Lower lobe of right lung (tissue), 2 donors: ENCODE measurements at places on chromosomes 7 and 10. TPM values are rescaled to one million over a fixed set of nuclear protein-coding genes. Genes with fewer than 3 reads are reported as not detected.

GRCh38 chr7:7221599-7222038, 39.3 kb downstream of the C1GALT1 start:
- no peaks in the 10 kb centered on the region for H3K36me3 ChIP-seq

GRCh38 chr10:29738341-29738740, 103.6 kb upstream of the SVIL start:
- H3K27ac ChIP-seq, result no peak overlapping the region
- H3K36me3 ChIP-seq, result no peaks in the 10 kb centered on the region
- no peak overlapping the region for H3K4me3 ChIP-seq
- H3K4me1 ChIP-seq, result peaks cover 16% of the 10 kb centered on the region
- no peak for DNase-seq

GRCh38 chr7:148481971-148482626, 108.5 kb upstream of the C7orf33 start:
- H3K27me3 ChIP-seq, result no peaks in the 10 kb centered on the region
- H3K27ac ChIP-seq, result no peak overlapping the region
- H3K36me3 ChIP-seq, result no peaks in the 10 kb centered on the region

GRCh38 chr7:100568176-100568895, 5.4 kb downstream of the SAP25 start:
- no peak overlapping the region for H3K4me3 ChIP-seq
- peaks cover 14% of the 10 kb centered on the region for H3K36me3 ChIP-seq
- H3K27ac ChIP-seq, result no peak overlapping the region
- peaks cover 27% of the 10 kb centered on the region for H3K4me1 ChIP-seq
- no peaks in the 10 kb centered on the region for H3K27me3 ChIP-seq

GRCh38 chr7:54180796-54181195, 361.4 kb upstream of the VSTM2A start:
- DNase-seq, result no peak
- no peak overlapping the region for H3K27ac ChIP-seq
- no peaks in the 10 kb centered on the region for H3K27me3 ChIP-seq
- no peaks in the 10 kb centered on the region for H3K36me3 ChIP-seq
- H3K4me3 ChIP-seq, result no peak overlapping the region

DNA sequence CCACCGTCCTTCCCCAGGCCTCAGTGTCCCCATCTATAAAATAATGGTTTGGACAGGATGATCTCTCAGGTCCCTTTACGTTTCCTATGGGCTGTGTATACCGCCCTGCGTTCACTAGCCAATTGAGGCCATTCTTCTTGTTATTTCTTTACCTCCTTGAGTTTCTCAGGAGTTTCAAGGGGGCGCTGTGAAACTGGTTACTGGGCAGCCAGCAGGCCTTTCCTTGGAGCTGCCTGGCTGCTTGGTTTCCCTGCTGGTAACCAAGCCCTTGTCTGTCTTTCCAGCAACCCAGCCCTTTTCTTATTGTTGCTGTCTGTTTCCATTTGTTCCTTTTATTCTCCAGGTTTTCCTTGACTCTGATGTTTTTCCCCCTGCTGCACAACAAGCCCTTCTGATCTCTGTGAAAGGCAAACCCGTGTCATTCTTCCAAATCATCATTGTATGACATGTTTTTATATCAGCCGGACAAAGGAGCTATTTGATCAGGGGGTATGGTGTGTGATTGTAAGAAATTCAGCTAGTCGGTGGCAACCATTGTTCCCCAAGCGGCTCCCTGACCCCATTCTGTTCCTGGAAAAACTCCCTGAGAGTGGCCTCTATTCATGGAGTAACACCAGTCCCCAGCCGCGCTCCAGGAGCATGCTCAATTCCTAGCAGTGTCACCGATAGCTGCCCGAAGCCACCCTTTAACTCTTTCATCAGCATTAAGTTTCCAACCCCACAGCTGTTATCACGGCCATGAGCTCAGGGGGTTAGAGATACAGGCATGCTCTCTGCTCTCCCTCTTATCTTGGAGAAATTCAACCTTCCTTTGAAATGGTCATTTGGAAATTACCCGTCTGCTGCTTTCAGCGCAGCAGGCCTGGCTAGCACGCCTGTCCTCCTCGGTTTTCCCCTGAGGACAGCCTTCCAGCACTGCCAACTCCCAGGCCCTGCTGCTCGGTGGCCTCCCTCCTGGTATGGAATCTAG, 26.6 kb downstream of the FGF8 start:
- H3K4me1 ChIP-seq, result no peaks in the 10 kb centered on the region
- H3K36me3 ChIP-seq, result no peaks in the 10 kb centered on the region
- H3K27ac ChIP-seq, result no peak overlapping the region
- no peak overlapping the region for H3K4me3 ChIP-seq
- no peak for DNase-seq

The CABCOCO1 gene
- total RNA-seq, result 3.5 TPM

The GIMAP8 gene
- 44.4 TPM for total RNA-seq

The FEZF1 gene
- not detected for total RNA-seq

The NCF1 gene
- total RNA-seq, result 50.8 TPM

The MSMB gene
- total RNA-seq, result 5.3 TPM

The ZP3 gene
- total RNA-seq, result not detected

The PLAC9 gene
- total RNA-seq, result 38.0 TPM

The TFPI2 gene
- total RNA-seq, result 1.9 TPM
